ENCODE measurements at places on chromosomes 7 and 10.

GRCh38 chr7:115924411-115924810, 106.2 kb downstream of the TFEC start:
- no peak for DNase-seq

DNA sequence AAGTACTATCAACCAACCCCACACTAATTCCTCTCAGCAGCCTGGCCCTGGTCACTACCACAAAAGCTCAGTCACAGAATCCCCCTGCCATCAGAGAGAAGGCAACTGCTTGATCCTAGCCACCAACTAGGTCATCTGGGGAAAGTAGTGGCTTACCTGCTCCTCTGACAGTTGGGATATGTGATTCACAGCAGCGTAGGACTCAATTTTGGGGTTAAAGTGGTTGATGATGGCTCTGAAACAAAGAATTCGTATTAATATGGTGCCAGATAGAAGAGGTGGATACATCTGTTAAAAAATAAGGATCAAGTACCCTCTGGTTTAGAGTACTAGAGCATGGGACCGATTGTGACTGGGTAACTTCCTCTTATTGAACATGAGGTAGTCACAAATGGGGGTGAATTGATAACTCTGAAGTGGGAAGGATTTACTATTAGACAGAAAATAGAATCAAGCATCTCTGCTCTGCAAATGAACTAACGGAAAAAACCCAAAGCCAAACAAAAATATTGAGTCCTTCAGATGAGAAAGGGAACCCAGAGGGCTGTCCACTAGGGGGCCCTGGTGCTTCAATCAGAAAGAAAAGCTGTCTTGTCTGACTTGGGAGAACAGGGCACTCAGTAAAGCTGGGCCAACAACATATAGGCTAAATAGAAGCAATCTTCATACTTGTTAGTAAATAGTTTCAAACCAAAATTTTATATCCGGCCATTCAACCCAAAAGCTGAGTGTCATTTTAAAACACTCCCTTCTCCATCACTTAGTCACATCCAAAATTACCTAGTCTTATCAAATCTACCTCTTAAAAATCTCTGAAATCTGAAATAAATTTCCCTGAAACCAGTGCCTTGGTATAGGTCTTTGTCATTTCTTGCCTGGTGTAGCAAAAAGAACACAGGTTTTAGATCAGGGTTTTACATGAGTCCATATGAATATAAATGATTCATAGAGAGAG, 45.9 kb upstream of the KCNIP2 start:
- no peak for DNase-seq

DNA sequence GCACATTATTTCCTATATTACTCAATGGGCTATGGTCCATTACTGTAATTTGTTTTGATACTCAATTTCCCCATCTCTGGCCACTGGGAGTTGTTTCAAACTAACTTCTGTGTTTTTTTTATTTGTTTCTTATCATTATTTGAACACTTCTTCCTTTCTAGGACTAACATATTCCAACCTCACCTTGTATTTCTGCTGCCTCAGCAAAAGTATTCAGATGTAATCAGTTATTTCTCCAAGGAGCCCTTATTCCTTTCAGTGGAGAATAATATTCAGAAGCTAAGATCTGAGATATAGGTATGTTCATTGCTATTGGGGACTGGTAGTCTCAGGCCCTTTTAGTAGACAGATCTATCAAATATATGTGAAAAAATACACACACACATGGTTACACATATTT, 36.9 kb downstream of the TMEM168 start:
- DNase-seq = no peak

DNA sequence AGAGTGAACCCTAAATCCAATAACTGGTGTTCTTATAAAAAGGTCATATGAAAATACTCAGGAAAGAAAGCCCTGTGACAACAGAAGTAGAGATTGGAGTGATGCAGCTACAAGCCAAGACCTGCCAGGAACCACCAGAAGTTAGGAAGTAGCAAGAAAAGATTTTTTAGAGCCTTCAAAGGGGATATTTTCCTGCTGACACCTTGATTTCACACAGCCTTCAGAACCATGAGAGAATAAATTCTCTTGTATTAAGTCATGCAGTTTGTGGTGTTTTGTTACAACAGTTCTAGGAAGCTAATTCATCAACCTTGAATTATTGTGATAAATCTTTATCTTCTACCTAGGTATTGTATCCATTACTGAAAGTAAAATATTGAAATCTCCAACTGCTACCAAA, 81.0 kb downstream of the HYCC1 start:
- DNase-seq = no peak

GRCh38 chr7:66379542-66380160, 174.5 kb downstream of the TPST1 start:
- DNase-seq = no peak

- no peak for DNase-seq
These were observed 486.5 kb downstream of the CALN1 start for GRCh38 chr7:71925663-71926062.

DNA sequence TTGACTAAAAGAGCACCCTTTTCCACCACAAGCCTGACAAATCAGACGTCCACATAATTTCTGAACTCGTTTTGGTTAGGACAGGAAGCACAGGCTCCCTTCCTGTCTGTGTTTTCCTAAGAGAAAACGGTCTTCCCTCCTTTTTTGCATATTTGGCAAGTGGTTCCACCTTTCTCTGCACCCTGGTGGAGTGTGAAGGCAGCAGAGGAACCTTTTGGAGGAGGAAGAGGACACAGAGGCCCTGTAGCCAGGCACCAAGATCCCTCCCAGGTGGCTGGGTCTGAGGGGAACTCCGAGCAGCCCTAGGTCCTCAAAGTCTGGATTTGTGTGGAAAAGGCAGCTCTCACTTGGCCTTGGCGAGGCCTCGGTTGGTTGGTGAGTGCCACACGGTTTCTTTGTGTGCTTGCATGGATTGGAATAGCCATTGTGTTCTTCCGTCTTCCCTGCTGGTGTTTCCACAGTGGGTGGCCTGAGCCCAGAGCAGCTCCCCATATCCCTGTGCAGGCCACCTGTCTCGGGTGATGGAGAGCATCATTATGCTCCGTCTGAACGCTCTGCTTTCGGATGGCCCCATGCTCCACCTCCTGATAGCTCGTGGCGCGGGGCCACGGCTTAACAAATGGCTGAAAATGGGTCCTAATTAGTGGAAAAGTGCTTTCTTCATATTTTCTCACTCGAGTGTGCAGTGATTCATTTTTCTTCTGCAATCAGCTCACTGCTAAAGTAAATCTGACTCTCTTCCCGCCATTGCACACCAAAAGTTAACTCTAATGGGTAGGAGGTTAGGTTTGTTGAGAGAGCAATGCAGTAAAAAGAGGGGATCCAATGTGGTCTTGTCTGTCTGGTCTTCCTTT, 4.2 kb downstream of the IKZF1 start:
- peak; percentile 21 for DNase-seq

- no peak for DNase-seq
These were observed 113.1 kb upstream of the RNF32 start for GRCh38 chr7:156527458-156527890.

GRCh38 chr10:35214607-35215020, 88.0 kb downstream of the CREM start:
- no peak for DNase-seq

DNA sequence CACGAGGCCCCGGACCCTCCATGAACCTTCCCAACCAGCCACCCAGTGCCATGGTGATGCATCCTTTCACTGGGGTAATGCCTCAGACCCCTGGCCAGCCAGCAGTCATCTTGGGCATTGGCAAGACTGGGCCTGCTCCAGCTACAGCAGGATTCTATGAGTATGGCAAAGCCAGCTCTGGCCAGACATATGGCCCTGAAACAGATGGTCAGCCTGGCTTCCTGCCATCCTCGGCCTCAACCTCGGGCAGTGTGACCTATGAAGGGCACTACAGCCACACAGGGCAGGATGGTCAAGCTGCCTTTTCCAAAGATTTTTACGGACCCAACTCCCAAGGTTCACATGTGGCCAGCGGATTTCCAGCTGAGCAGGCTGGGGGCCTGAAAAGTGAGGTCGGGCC, 90.6 kb upstream of the PDCD4 start:
- DNase-seq = no peak

DNA sequence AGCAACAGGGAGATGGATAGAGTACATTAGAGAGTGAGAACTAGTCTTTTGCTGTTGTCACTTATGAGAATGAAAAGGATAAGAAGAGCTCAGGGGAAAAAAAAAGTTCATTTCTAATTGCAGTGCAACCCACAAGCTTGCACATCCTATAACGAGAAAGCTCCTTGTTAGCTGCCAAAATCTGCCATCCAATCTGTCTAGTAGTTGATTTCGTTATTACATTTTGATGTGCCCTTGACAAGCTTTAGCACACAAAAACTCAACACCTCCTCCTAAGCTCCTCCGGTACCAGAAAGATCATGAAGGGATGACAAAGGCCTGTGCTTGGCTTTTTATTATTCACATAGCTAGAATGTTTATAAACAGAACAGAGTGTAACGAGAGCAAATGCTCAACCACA, 519.4 kb downstream of the SUGCT start:
- DNase-seq = no peak

- DNase-seq = no peak
These were observed at the start of gene ITPRID1 for GRCh38 chr7:31513790-31514189. TSS of gene ITPRID1 (plus strand) at chr7:31514090. CDS start at chr7:31553025, 38,935 bp downstream.

DNA sequence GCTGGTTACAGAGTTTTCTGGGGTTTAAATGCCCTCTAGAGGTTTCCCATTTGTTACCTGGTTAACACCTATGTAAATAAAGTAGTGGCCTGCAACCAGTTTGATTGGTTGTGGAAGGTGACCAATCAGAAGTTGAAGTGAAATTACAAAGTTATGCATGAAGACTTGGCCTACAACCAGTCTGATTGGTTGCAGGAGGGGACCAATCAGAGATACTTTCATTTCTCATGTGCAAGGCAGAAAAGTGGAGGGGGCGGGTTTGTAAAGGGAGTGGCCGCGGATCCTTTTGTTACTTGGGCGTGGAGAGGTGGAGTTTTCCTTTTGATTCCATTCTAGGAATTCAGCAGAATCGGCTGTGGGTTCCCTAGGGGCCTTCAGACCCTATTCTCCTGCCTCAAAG, 80.8 kb downstream of the SEC23IP start:
- DNase-seq = no peak

- DNase-seq = no peak
These were observed 1.8 kb upstream of the ZDHHC4 start for GRCh38 chr7:6575281-6576023.

DNA sequence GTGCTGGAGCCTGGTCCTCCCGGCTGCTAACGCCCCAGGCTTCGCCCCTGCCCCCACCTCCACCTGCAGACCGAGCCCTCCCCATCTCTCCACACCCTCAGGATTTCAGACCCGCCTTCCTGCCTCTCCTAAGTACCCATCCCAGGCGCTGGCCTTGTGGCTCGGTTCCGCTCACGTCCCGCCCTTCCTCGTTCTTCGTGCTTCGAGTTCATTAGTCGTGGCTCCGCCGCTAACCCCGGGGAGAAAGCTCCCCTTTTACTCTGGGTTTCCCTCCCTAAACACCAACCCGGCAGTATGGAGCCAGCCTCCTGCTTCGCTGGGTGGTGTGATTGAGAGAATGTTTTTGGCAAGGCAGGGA, 11.2 kb downstream of the EMX2 start:
- no peak for DNase-seq

DNA sequence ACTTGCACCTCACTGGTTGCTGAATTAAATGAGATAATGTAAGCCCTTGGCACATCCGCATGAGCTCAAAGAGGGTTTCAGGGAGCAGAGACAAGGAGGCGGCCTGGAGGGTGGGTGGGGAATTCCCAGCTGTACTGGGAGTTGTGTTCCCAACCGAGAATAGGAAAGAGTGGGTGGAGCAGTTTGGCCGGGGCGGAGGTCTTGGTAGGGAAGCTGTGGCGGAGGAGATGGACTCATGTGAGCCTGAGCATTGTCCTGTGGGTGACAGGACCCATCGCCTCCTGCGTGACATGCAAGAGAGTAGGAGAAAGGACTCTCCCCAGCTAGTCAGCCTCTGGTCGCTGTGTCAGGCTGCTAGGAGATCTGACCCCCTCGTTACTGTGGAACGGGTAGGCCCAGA, 41.0 kb upstream of the SAMD8 start:
- DNase-seq = no peak

DNA sequence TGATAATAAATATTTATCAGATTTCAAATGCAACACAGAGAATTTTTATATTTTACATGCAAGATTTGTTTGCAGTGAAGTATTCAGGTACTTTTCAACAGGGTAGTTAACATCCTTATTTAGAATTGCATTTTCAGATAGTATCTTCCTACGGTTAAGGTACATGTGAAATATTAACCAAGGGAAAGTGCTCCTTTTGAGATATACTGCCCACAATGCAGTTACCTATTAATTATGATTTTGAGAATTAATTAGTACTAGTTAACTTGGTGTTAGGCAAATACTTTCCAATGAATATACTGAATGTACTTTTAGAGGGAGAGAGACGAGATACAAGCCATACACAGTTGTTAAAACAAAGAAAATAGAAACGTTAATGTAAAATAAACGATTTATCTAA, 206.2 kb upstream of the YAE1 start:
- no peak for DNase-seq

DNA sequence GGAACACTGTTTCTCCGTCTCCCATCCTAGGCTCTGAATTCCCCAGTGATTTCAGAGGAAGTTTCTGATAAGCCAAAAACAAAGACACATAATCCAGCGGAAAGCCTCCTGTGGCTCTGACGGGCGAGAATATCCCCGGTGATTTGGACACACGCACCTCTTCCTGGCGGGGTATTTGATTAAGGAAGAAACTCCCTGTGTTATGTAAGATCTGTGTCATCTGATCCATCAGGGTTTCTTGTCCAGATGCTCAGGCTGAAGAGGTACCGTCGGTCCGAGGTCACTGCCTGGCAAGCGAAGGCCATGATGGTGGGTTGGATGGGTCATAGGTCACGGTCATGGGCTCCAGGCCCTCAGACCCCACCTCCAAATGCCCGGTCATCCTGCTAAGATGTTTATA, 39.6 kb upstream of the DNAJB6 start:
- DNase-seq = no peak

- DNase-seq = no peak
These were observed 199.5 kb upstream of the NFE2L3 start for GRCh38 chr7:25952261-25953057.
